ENCODE measurements at places on chromosomes 3 and 15. TPM values are rescaled to one million over a fixed set of nuclear protein-coding genes. Genes with fewer than 3 reads are reported as not detected.

- no peak for DNase-seq
Observed at GRCh38 chr15:31252171-31252785, 74.4 kb upstream of the KLF13 start.

DNA sequence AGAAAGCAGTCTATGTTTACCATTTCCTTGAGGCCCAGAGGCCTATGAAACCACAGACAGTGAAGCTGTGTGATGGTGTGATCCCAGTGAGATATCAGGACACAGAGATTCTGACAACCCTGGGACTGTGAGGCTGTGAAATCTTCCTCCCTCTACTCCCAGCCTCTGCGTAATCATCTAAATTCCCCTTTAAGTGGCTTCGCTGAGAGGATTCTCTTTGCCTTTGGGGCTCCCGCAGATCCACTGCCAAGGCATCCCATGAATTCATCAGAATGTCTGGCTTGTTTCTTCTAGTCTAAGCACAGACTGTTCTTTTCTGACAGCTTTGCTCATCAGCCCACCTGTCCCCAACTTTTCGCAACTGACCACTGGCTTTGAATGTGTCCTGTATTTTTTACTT is 901.2 kb upstream of the NR2F2 start:
- no peak for DNase-seq

- no peak for DNase-seq
Observed at GRCh38 chr3:100005665-100006393, 108.5 kb downstream of the FILIP1L start.

- DNase-seq = no peak
Observed at GRCh38 chr3:110887176-110887575, 184.4 kb upstream of the NECTIN3 start.

- DNase-seq = no peak
Observed at GRCh38 chr3:188756241-188756640, 415.5 kb upstream of the TPRG1 start.

- no peak for DNase-seq
Observed at GRCh38 chr3:29554566-29554965, 273.7 kb downstream of the RBMS3 start.

DNA sequence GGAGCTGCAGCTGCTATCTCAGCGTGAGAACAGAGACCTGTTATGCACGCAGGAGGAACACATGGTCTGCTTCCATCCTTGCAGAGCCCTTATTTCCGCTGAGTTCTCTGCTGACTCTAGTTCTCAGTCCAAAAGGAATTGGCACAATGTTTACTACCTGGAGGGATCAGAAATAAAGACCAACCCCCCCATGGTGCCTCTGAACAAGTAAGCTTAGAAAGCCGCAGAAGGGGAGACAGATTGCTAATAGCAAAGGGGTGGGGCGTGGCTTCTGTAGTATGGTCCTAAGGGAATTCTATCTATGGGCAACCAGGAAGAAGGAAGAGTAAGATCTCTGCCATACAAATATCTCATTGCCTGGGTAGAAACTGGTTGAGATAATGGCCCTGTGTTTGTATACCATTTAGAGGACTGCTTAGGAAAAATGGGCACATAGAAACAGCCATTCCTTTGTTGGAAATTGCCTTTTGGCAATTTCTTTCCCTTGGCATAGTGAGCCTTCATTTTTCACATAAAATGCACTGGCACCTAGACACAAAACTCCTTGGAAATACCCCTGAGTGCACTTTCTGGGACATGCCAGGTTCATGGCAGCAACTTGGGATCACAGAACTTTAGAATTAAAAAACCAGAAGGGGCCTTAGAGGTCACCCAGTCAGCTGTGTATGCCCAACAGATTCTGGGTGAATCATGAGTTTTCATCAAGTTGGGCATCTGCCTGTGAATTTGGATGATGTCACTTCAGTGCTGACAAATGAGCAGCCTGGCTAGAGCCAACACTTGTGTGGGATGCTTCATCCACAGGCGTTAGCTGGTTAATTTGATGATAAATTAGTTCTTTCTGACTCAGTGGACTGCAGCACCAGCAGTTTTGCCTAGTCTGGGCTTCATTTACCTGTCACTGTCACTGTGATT is 57.4 kb upstream of the STXBP5L start:
- DNase-seq = no peak

GRCh38 chr3:154829929-154830328 is 250.2 kb upstream of the MME start:
- DNase-seq = no peak

DNA sequence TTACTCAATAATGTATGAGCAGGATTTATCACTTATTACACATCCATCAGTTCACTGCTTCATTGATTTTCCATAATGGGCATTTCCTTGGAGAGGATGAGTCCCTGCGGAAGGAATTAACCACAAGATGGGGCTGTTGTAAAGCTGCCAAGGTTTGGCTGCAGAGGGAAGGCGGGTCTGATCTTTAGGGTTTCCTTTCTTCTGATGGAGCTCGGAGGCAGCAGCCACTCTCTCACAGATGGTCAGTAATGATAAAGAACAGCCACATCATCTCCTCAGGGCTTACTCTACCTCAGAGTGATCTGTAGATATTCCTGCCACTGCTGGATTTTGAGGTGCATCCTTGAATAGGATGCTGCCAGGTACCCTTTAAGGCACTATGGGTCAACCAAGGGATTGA is 115.2 kb downstream of the USP13 start:
- DNase-seq = peak; percentile 73

DNA sequence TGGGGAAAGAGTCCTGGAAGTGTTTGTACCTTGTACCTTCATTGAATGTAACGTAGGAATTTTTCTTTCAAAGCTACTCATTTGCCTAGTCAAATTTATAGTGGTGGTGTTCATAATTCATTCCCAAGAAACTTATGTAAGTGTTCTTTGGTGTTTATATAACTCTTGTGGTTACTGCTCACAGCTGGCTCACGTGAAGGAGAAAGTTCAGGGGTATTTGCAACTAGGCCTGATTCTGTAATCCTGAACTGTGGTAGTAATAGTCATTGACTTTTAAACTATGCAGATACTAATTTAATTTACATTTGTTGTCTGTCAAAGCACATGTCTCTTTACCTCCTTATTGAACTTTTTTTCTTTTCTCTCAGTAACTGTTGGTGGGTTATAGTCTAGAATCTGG is 50.5 kb upstream of the TEX264 start:
- DNase-seq = peak; percentile 62

- DNase-seq = no peak
Observed at GRCh38 chr3:159821110-159821509, 167.5 kb upstream of the IL12A start.

DNA sequence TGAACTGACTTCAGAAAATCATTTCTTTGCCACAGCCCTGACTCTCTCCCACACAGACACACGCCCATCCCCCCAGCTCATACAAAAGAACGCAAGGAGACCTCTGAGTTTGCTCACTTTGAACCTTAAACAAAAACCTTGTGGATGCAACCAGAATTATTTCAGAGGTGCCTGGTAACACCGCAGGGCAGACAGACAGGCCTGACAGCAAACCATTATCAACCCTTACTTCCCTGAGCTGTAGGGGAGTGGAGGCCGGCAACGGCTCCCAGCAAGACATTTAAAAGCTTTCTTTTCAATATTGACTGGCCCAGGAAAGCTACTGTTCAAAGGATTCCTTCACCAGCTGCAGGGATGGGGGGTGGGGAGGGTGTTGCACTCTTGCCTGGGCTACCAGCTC is 2.0 kb upstream of the EFCC1 start:
- no peak for DNase-seq

- DNase-seq = no peak
Observed at GRCh38 chr3:10549617-10550230, 44.3 kb upstream of the ATP2B2 start.

DNA sequence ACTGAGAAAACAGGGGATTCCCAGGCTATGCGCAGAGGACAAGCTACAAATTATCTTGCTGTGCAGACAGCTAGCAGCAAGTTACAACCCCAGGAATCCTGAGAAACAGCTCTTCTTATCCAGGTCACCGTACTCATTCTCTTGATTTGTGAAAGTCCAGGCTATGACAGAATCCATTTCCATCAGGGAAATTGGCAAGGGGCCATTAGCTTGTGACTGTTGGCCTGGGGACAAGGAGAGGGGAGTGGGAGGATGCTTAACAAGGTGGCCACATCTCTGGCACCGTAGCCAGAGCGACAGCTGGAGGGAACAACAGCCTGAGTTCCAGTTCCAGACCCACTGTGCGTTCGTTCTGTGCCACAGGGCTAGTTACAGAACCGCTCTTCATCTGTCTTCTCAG is 44.9 kb upstream of the PLXNA1 start:
- DNase-seq = no peak

- DNase-seq = no peak
Observed at GRCh38 chr3:54303517-54304375, 181.4 kb downstream of the CACNA2D3 start.

GRCh38 chr3:139111392-139112229 is 66.9 kb upstream of the PRR23C start:
- peak; percentile 54 for DNase-seq

DNA sequence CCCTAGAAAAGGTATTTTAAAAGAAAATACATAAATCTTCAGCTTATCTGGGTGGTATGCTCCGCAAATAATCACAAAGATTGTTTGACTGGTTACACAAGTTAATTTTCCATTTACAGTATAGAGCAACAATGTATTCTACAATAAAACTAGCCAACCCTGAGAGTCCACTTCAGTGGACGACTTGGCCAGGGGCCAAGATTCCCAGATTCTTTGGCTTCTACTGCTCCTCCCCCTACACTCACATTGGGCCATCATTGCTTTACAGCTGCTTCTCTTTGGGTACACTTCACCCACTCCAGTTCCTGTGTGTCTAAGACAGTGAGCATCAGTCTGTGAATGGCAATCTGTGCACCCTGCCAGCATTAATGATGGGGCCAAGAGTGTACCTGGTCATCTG is 17.2 kb upstream of the PRICKLE2 start:
- DNase-seq = peak; percentile 44

DNA sequence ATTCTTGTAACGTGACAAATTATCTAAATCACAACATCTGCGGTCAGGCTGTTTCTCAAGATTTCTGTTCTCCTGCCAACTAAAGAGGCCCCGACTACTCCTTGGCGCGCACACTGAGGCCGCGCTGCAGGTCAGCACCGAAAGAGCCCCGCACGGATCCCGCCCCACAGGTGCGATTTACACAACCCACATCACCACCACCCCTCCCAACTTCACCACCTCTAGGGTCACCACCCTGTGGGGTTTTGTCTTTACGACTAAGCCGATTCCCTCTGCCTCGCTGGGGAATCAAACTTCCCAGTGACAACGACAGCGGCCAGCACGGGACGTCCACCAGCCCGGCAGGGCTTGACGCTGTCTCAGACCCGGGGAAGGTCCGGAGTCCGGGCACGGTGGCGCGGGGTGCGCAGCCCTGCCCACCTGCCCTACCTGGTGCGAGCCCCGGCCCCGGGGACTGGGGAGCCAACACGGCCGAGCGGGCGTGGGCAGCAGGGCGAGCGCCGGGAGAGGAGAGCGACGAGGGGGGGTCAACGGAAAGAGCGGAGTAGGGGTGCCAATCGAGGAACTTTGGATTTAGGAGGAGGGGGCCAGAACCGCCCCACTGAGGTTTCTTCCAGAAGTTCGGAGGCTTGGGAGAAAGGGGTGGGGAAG is 764 bp downstream of the UACA start:
- peak; percentile 86 for DNase-seq

DNA sequence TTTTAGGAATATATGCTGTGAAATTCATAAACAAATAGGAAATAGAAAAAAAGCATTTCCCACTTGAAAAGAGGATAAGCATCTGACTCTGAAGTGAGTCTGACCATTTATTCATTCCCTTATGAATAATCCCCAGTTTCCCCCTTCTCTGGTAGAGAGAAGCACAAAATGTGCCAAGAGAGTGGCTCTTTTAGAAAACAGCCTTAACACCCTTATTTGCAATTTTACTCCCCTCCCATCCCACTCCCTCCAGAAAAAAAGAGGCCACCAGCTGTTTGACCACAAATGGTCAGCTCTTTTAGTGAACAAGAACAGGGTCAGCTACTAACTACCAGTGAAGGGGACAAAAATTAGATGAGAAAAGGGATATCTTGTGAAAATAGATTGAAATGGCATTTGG is 184.5 kb upstream of the ADAMTS9 start:
- DNase-seq = no peak

GRCh38 chr3:181362378-181362777 is 349.3 kb upstream of the SOX2 start:
- DNase-seq = peak; percentile 67

GRCh38 chr3:171356251-171356650 is 104.0 kb downstream of the TNIK start:
- no peak for DNase-seq

DNA sequence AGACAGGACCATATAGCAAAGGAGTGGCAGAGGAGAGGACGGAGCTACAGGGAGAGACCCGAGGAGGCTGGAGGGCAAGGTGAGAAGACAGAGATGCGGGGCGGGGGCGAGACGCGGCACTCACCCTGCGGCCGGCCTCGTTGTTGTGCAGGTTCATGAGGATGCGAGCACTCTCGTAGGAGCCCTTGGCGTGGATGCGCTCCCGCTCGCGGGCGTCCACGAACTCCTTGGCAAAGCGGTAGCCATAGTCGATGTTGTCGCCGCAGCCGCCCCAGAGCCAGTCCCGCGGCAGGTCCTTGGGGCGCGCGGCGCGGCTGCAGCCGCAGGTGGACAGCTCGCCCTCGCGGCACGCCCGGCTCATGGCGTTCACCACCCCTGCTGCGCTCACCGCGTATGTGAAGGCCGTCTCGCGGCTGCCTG is 12.9 kb downstream of the WNT5A start:
- peak; percentile 47 for DNase-seq

IP6K1 gene
- 30.2 TPM for total RNA-seq

PYGO1 gene
- total RNA-seq = 10.1 TPM

JMJD7 gene
- total RNA-seq = 3.6 TPM

NR1I2 gene
- under 0.01 TPM for total RNA-seq

DAZL gene
- total RNA-seq = not detected

TGM4 gene
- total RNA-seq = not detected

KBTBD13 gene
- not detected for total RNA-seq

COL8A1 gene
- 24.7 TPM for total RNA-seq

ZBED2 gene
- total RNA-seq = not detected

SLC51B gene
- total RNA-seq = 0.51 TPM

C3orf20 gene
- not detected for total RNA-seq

LOXL1 gene
- total RNA-seq = 91.4 TPM

UPK1B gene
- total RNA-seq = not detected

LRRC3B gene
- not detected for total RNA-seq

SSUH2 gene
- total RNA-seq = not detected

RSL24D1 gene
- 117 TPM for total RNA-seq

CPLX3 gene
- total RNA-seq = not detected

SLC6A20 gene
- total RNA-seq = not detected

MORC1 gene
- not detected for total RNA-seq

RLBP1 gene
- total RNA-seq = not detected

Data from fibroblast of lung (primary cell).